Stimulated activated CD8-positive, alpha-beta memory T cell treated with anti-CD3 and anti-CD28 coated beads, Interleukin-2, amount 100 ng/mL, for 1 hour (primary cell): ENCODE measurements at places on chromosomes 5 and 9.

- DNase-seq, result no peak
Measured at GRCh38 chr5:17180864-17181723, 36.3 kb upstream of the BASP1 start.

DNA sequence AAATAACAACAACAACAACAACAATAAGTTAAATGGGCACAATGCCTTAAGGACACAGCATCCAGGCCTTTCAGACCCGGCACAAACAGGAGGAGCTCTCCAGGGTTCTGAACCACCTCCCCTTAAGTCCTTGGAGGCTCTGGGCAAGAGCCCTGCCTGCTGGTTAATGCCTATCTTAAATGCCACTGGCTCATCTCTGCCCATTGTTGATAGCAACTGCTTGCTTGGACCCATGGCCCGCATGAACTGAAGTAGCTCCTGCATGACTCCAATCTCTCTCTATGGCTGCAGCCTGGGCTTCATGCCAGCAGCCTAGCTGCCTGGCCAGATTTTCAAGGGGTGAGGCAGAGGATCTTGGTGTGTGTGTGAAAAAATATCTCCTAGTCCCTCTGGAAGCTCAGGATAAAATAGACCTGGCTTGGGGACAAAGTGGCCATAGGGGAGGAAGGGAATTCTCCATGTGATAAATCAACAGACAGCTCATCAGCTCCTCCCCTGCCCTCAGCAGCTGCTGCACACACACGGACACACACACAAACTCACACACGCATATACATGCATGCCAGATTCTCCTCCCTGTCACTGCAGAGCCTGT, 27.4 kb downstream of the FAM219A start:
- no peak for DNase-seq

DNA sequence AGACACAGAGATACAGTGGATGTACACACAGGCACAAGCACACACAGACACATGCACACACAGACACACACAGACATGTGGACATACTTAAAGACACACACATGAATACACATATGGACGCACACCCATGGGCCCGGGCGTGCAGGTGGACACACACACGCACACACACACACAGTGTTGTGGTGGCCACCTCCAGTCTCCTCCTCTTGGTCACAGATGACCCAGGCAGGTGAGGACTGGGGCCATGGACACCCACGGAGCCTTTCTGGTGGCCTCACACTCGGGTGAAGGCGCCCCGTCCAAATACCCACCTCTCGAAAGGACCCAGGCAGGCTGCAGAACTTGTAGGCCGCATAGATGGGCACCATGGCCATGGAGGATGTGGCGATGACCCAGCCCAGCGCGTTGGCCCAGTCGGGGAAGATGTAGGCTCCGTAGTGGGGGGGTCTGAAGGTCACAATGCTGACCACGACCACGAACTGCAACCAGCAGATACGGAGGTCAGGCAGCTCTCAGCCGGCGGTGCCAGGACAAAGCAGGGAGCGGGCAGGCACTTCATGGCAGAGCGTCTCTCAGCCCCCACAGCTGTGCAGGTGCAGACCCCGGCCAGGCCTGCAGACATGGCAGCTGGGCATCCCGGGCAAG, 42.5 kb downstream of the SLC6A3 start:
- no peak for DNase-seq

GRCh38 chr9:129383561-129384490, 205.8 kb upstream of the IER5L start:
- DNase-seq, result peak; percentile 57

DNA sequence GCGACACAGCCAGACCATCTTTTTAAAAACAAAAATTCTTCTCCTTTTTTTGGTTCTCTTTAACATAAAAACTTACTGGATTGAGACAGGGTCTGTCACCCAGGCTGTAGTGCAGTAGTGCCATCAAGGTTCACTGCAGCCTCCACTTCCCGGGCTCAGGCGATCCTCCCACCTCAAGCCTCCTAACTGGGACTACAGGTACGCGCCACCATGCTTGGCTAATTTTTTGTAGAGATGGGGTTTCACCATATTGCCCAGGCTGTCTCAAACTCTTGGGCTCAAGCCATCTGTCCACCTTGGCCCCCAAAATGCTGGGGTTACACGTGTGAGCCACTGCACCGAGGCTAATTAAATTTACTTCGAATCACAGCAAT, 13.8 kb downstream of the HNRNPK start:
- DNase-seq, result no peak

GRCh38 chr9:116250891-116251290, 97.3 kb downstream of the PAPPA start:
- DNase-seq, result no peak

- no peak for DNase-seq
Measured at GRCh38 chr9:130171226-130172148, 717 bp upstream of the NCS1 start.

- DNase-seq, result no peak
Measured at GRCh38 chr5:2188137-2188536, 305.4 kb upstream of the IRX4 start.

GRCh38 chr9:35682051-35682450, 7.7 kb downstream of the TPM2 start:
- no peak for DNase-seq

DNA sequence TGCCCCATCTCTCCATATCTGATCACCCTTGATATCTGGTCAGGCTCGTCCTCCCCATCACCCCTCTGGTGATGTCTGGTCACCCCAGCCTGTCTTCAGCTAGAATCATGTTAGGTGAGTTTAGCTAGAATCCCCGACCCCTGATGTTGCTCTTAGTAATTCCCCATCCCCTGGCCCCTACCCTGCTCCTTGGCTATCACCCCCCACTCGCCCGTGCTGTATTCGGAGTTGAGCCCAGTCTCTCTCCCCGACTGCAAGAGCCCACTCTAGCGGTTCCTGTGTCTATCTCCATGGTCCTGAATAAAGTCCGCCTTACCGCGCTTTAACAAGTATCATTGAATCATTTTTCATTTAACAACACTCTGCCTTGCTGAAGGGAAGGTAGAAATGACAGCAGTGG, 33.7 kb downstream of the ADAMTS2 start:
- DNase-seq, result no peak

GRCh38 chr9:131236761-131237160, 39.5 kb downstream of the FAM78A start:
- DNase-seq, result no peak

DNA sequence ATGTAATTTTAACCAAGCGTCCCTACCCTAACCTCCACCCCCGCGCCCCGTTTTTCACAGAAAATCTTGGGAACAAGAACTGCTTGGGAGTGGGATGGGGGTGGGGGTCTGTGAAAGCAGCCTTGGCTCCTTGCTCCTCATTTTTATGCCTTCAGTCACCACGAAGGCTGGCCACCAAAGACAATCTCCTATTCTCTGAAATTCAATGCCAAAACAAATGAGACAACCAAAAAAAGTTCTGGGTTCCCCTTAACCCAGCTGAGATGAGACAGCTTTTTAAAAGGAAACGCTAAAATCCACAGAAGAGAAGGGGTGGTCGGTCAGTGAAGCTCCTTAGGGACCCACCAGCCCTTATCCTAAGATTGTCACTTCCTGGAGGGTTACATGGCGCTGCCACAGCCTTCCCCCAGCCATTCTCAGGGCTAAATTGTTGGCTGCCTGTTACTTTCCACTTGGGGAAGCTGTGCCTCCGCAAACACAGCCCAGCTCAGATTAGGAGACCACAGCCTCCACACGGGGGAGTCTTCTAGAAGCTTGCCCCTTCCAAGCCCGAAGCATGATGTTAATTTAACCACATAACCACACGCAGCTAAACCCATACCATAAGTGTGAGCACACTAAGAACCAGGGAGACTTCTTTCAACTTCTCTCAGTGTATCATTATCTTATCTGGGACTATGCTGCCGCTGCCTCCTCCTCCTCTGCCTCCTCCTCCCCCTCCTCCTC, 136.3 kb downstream of the FOXD1 start:
- no peak for DNase-seq

DNA sequence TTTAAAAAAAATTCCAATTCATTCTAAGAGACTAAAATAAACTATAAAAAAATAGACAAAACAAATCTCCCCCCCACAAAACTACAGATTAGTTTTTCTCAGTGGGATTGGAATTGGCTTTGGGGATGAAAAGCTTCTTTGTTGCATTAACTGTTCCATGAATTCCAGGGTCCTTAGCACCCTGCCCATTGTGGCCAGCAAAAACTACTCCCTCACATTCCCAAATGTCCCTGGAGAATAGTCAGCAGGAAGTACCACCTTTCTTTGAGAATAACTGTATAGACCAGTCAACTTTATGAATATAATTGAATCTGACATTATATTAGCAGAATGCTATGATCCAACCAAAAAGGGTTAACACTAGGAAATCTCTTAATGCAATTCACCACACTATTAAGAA, 147.9 kb downstream of the LPAR1 start:
- no peak for DNase-seq

DNA sequence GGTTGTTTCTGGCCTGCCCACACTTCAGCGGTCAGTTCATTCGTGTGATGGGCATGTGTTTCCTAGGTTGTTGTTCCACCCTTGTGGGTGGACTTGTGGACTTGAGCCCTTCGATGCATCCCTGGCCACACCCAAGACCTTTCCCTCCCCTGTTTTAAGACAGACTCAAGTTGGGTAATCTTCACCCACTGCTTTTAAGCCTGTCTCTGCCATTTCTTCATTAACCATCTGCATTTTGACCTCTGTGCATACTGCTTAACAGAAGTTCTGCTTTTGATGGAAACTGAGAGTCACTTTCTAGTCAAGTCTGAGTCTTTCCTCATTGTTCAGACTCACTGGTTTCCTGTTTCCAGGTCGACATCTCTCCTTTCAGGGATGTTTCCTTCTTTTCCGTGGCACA, 233.7 kb downstream of the ARHGEF28 start:
- DNase-seq, result no peak

DNA sequence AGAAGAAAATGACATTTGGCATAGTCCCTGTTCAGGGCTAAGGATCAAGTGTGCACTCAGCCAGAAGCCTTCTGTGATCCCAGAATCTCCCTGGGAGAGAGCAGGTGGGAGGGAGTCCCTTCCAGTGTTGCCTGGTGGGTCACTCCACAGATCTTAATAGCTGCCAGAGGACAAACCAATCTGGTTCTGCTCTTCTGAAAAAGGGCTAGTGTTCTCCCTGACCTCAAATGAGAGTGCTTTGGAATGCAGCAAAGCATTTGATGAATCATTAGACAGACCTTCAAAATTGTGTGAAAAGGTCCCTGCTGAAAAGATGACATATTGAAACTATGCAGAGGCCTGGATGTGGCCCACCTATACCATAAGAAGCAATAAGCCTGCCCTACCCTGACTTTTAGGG, 339.7 kb downstream of the TMEM232 start:
- no peak for DNase-seq

- DNase-seq, result no peak
Measured at GRCh38 chr9:104911032-104911607, 16.8 kb downstream of the ABCA1 start.

DNA sequence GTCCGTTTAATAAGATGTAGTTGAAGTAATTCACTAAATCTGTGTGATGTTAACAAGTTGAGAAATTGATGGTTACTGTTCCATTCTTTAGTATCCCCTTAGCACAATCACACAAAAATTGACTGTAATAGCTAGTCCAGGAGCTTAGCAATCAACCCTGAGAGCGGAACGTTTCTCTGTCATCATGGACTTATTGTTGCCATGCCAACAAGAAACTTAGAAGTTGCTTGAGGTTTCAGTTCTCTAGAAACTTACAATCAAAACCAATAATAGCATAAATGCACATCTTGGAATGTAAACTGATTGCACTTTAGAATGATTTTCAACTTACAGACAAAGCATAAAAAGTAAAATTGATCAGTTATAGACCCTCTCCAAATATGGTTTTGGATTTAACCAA, 125.4 kb upstream of the ANKH start:
- no peak for DNase-seq

DNA sequence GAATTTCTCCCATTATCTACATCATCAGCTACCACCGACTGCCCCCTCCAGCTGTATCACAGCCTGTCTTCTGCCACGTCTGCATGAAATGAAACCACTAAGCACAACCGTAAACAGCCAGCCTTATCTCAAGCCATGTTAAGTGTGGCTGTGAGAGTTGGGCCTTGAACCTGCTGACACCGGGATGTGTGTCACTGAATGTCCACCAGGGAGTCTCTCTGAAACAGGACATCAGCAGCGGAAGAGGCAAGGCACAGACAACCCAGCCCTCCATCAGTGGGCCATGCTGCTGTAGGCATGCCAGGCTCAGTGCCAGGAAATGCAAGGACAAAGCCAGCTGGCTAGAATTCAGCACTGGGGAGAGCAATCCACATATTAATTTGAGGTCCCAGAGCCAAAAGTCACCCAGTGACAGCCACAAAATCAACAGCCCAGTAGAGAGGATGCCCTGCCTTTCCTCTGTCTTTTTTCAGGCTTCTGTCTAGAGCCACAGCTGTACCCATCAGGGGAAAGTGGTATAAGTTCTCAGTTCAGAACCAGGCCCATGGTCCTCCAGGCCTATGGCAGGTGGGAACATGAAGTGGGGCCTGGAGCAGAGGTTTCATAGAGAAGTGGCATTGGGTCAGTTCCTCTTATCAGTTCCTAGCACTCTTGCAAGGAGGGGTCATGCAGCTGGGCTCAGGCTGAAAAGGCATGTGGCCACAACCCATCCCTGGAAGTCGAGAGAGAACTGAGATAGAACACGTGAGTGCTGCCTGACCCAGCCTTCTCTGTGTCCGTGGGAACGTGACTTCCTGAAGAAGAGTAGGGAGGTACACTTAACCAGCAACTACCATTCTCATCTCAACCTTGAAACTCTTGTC, 199.4 kb downstream of the ESM1 start:
- DNase-seq, result no peak

DNA sequence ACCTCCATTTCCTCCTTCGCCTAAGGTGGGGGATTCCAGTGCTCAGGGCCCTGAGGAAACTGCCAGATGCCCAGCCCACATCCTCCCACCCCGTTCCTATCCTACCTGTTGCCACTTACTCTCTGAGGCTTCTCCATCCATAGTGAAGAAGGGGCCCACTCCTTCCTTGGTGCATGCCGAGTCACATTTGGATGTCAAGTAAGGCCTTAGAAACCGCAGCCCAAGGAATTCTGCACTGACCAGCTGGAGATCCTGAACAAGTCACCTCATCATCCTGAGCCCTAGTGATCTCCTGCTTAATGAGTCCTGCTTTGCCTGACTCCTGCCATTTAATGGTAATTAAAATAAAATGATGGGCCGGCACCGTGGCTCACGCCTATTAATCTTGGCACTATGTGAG, 6.7 kb upstream of the TNIP1 start:
- no peak for DNase-seq
